CD8-positive, alpha-beta T cell (primary cell): ENCODE measurements at places on chromosomes 2 and 18.

GRCh38 chr2:133817680-133818566 lies 249.7 kb upstream of the NCKAP5 start:
- no peak for DNase-seq

- peak; percentile 38 for DNase-seq
These were observed 31.1 kb upstream of the EPG5 start for GRCh38 chr18:45998244-45998643.

GRCh38 chr2:73610111-73610510 lies 32.1 kb downstream of the NAT8 start:
- DNase-seq, result no peak

GRCh38 chr18:79850731-79851130 lies 53.0 kb downstream of the KCNG2 start:
- no peak for DNase-seq

DNA sequence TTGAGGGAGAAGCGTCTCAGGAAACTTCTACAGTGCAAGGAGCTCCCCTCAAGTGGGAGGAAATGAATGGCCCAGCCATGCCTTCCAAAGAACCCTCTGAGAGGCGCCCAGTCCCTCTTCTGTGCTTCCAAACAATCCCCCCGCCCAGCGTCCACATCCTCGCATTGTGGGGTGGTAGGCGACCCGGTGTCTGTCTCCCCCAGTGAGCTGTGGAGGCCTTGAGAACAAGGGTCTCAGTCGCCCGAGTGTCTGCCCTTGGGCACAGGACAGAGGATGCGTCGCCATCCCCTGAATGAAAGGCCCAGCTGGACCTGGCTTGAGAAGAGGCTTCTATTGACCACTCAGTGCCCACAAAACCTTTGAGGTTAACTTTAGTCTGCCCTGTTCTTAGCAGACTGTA lies 29.7 kb downstream of the INPP5D start:
- no peak for DNase-seq

DNA sequence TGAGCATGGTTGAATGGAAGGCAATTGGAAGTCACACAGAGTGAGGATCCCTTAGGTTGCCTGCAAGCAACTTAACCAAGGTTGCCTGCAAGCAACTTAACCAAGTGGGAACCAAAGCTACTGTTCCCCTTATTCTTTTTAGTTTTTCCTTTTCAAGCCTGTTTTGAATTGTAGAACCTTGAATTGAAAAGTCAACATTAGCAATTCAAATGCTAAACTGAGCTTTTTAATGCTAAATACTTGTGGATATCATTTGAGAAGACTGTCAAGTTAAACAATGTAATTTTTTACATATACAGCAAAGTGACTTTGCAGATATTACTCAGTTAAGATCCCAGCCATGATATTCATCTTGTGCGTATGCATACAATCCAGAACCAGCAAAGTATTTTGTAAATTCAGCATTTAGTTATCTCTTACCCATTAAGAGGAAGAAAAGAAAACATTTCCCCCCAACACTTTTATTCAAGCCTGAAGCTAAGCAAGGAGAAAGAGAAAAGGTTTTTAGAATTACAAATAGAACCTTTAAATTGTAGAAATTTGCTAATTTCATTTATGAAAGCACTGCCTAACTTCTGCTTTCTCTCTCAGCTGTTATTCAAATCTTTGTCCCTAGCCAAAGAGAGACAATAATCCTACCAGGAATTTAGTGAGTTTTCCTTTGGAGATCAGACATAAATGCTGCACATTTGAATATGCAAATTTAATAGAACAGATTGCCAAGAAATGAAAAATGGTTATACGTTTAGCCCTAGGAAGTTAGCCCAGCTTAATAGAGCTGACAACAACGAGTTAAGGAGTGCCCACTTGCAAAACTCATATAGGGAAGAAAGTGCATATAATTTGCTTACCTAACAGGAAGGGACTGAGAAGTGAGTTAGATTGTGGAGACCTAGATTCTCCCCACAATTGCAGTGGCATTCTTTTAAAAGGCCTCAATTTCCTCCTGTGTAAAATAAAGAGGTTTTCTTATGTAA lies 643.2 kb upstream of the PIK3C3 start:
- no peak for DNase-seq

- no peak for DNase-seq
These were observed 111.4 kb upstream of the SMAD7 start for GRCh38 chr18:49061991-49062831.

- no peak for DNase-seq
These were observed 161.5 kb downstream of the PTGR3 start for GRCh38 chr18:75047240-75047961.

- no peak for DNase-seq
These were observed 565.2 kb upstream of the ID2 start for GRCh38 chr2:8116661-8117060.

DNA sequence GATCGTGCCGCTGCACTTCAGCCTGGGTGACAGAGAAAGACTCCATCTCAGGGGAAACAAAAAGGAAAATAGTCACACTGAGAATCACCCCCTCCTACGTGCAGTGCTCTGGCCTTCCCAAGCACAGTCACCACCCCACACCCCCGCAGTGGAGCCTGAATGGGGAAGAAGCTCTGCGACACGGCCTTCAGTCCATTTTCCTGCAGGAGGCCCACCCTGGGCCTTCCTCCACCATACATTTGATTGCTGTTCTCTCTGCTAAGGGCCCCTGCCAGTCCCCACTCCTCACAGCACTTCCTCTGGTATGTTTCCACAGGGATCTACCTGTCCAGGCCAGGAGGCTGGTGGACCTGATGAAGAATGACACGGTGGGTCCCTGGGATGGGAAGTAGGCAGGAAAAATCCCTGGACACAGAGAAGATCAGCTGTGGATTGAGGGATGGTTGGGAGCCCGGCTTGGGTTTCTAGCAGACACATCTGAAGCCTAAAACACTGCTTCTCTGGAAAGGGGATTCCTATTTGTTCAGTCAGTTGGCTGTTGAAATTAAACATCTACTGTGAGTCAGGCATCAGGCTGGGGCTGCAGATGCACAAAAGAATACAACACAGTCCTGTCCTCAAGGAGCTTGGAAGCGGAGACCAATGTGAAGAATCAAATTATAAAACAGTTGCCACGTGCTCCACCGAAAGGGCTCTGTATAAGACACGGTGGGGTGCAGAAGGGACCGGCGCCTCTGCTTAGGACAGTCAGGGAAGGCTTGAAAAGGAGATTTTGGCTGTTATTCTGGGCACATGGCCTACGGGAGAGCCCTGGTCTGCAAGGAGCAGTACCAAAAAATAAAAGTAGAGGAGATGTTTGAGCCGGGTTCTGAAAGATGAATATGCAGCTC lies 82.2 kb downstream of the PLB1 start:
- no peak for DNase-seq

GRCh38 chr2:238449909-238450417 lies 23.2 kb downstream of the ASB1 start:
- DNase-seq, result no peak

DNA sequence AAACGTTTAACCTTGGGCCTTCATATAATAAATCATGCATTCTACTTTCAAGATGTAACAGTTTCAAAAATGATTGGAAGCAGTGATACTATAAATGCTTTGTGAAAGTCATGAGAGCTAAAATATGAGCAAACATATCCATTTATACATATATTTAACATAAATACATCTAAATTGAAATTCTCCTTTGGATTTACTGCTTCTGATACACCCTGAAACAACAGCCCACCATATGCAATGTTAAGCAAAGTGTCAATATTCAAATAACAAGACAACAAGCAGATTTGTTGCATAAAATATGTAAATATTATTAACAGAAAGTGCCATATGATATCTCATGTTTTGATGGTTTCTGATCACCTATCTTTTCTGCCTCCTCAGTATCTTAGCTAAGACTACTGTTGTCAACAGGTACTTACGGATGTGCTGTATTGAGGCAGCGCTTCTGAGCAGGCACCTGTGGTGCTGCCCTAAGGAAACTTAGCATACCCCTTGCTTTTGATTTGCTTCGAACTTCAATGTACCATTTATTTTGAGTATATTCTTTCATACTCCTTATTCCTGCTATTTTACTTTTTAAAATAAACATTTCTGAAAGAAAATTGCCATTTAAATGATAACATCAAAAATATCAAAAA lies 6.1 kb downstream of the FIGN start:
- no peak for DNase-seq

DNA sequence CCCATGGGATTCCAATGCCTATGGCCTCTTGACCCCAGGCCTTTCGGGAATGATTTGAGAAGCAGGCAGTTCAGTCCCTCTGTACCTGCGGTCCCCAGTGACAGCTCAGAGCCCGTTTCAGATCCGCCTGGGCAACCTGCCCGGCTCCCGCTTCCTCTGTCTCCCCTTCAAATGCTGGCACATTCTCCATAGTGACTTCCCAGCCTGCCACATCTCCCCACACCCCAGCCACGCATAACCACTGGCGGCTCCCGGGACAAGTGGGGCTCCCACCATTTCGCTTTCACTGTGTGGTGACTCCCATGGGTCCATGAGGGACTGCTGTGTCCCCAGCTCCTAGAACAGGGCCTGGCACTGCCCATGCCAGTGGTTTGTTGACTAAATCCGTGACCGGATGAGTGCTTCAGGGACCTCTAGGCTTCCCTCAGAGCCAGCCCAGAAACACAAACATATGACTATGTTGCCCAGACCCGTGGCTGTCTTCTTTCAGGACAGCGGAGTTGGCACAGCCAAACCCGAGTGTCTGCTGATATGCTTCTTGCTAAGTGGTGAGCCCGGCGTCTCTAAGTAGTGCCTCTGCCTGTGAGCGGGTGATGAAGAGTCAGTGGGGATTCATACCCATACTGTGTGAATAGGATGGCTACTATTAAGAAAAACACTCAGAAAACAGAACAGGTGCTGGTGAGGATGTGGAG lies 91.2 kb downstream of the GLI2 start:
- no peak for DNase-seq

GRCh38 chr2:3427272-3427671 lies 47.8 kb downstream of the TRAPPC12 start:
- DNase-seq, result no peak

GRCh38 chr2:65377556-65378192 lies 54.7 kb downstream of the SPRED2 start:
- no peak for DNase-seq

DNA sequence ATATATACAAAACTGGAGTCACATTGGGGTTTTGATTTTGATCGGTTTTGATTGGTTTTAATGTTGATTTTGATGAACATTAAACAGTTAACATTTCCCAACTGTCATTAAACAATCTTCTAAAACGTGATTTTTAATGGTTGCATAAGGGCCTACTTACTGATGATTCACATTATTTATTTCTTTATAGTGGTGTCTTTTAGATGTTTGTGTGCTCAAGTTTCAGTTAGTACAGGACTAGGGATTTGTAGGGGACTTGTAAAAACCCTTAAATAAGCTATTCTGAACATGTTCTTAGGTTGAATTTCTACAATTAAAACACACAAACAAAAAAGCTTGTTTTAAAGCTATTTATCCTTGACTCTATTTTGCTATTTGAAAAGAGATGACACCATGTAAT lies 61.6 kb downstream of the TTC21B start:
- no peak for DNase-seq
